Activated CD4-positive, CD25-positive, alpha-beta regulatory T cell treated with anti-CD3 and anti-CD28 coated beads, Interleukin-2, amount 50 U/mL, for 72 hours (primary cell): ENCODE measurements at places on chromosomes 5 and 9.

GRCh38 chr9:81320909-81321482, 368.4 kb downstream of the TLE1 start:
- no peak for DNase-seq

DNA sequence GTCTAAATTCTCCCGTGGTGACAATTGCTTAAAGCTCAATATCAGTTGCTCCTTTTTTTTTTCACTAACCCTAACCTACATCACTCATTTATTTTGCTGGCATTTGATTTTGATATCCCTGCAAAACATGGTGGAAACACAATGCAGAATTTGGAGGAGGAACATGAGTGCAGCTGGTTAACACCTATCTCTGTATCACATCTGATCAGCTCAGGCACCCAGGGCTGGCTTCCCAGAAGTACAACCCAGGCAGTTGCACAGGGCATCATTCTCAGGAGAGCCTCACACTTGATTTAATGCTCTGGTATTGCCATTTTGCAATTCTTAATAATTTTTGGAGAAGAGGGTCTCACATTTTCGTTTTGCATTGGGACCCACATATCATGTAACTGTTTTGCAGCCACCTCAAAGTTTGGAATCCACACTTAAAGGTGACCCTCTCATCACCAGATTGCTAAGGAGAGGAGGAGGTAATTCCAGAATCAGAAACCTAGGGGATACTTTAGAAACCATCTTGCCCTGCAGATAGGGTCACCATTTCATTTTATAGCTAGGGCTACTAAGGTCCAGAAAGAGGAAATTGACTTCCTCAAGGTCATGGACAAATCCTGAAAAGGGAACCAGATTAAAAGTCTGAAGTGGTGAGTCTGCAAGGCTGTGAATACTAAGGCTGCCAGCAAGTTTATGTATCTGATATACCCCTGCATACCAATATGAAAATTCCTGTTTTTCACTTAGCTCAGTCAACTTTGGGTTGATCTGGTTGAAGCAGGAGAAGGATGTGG, 19.3 kb upstream of the ADAM19 start:
- no peak for DNase-seq

GRCh38 chr9:88716596-88717290, 181.8 kb downstream of the NXNL2 start:
- no peak for DNase-seq

GRCh38 chr5:75062925-75063531, 10.7 kb upstream of the GCNT4 start:
- DNase-seq, result no peak

DNA sequence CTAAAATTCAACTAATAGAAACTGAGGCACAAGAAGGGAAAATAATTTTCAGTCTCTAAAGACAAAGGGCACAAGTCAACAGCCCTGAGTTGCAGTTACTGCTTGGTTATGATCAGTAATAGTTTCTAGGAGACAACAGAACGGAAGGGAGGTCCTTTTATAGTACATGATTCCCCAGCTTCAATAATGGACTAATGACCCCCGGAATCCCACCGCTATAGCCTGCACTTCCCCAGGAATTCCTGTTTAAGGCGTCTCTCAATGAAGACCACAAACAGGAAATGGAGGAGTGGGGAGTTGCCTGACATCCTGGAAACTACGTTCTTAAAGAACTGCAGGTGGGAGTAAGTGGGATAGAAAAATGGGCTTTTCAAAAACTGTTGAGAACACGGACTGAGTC, 60.6 kb downstream of the DIAPH1 start:
- DNase-seq, result no peak

- no peak for DNase-seq
Measured at GRCh38 chr9:27785714-27786100, 212.4 kb upstream of the C9orf72 start.

DNA sequence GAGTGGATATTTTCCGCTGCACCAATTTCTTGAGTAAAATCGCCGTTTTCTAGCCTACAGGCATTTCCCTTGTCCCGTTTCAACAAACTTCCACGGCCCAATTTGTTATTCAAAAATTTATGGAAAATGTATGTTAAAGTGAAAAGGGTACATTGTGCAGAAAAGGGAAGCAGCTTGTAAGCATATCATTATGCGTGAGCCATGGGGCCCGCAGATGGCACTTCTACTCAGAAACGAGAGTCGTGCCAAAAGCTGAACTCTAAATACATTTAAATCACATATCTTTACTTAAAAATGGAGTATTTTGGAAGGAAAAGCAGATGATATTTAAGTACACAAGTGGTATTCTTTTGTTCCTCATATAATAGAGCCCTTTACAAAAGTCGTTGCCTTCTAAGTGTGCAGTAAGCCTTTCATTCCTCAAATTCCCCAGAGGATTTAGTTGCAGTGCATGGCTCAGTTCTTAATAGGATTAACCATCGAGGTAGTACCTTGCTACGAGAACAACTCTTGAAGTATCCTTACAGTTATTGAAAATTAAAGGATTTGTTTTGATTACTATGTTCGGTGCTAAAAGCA, 1227.2 kb upstream of the WWC1 start:
- DNase-seq, result no peak

GRCh38 chr5:957748-958485, 50.7 kb upstream of the NKD2 start:
- no peak for DNase-seq

- DNase-seq, result no peak
Measured at GRCh38 chr9:110638381-110638954, 30.1 kb upstream of the MUSK start.

DNA sequence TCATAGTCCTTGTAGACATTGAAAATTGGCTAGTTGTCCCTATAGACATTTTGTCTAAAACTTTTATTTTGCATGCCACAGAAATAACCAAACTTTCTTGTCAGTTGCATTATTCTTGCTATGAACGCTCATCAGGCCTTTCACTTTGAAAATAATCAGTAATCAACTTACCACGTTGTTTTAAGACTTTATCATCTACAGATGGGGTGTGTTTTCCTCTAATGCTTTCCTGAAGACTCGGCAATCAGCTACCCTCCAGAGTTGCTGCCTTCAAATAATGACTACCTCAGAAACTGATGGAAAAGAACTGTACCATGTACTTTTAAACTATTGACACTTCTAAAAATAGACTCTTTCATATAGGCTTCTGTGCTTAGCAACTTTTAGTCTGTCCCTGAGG, 33.5 kb upstream of the HSPB3 start:
- no peak for DNase-seq

DNA sequence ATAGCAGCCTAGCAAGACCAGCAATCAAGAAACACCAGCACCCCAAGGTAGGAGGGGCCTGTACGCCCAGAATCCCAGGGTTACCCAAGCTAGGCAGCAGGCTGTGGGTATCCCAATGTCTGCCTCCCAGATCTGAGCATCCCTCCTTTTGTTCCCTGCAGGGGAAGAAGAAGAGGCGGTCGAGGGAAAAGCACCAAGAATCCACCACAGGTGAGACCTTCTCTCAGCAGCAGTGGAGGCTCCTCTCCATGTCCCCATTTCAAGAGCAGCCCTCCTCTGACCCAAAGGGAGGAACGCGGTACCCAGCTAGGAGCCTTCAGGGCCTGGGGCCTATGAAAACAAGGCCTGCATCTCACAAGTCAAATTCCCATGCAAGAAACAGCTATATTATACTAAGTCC, 28.9 kb downstream of the TCF7 start:
- DNase-seq, result no peak

GRCh38 chr9:3795556-3795955, 269.8 kb upstream of the RFX3 start:
- DNase-seq, result no peak

GRCh38 chr9:23638837-23639426, 187.1 kb downstream of the ELAVL2 start:
- DNase-seq, result no peak

GRCh38 chr9:6305954-6306563, 22.1 kb upstream of the TPD52L3 start:
- DNase-seq, result no peak

DNA sequence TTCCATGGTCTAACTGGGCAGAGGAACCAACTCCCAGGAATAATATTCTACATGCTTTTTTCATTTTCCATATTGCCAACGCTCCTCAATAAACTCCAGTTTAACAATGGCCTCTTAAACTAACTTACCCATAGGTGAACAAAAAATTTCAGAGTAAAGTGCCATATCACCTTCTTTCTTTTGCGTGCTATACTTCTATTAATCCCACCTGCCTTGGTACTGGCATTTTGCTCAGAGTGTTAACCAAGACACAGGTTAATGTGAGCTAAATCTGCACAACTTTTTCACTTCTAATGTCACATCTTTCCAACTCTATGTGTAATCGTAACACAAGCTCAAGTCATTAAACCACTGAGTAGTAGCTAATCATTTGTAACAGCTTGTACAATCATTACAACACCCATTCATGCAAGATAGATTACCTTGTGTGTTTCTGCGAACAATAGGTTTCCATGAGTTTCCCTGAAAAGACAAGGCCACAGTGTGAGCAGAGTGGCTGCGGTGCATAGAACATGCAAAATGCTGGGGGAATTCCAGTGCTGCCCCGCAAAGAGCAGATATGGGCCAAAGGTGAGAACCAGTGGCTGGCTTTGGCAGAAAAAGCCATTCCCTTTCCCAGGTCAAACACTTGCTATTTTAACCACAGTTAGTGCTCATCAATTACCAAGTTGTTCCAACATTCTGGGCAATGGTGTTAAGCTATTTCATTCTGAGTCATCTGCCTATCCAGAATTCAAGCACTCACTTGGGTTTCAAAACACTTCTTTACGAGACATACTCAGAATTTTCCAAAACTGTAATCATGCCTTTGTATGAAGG, 42.8 kb downstream of the TIMD4 start:
- peak; percentile 40 for DNase-seq

DNA sequence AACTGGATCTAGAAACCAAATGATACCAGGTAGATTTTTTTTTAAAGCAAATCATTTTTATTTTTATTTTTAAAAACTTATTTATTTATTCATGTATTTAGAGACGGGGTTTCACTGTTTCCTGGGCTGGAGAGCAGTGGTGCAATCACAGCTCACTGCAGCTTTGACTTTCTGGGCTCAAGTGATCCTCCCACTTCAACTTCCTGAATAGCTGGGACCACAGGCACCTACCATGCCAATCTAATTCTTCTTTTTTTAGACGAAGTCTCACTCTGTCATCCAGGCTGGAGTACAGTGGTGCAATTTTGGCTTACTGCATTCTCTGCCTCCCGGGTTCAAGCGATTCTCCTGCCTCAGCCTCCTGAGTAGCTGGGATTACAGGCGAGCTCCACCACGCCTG, 41.3 kb upstream of the CDK20 start:
- no peak for DNase-seq

GRCh38 chr5:139383275-139383992, at the start of gene SLC23A1:
Gene SLC23A1, minus strand, starts transcription at chr5:139383297. Its CDS starts 44 bp downstream, at chr5:139383253.
- peak; percentile 12 for DNase-seq
